Transverse colon (tissue), 4 donors: ENCODE measurements at places on chromosomes 3 and 15. TPM values are rescaled to one million over a fixed set of nuclear protein-coding genes. Genes with fewer than 3 reads are reported as not detected.

DNA sequence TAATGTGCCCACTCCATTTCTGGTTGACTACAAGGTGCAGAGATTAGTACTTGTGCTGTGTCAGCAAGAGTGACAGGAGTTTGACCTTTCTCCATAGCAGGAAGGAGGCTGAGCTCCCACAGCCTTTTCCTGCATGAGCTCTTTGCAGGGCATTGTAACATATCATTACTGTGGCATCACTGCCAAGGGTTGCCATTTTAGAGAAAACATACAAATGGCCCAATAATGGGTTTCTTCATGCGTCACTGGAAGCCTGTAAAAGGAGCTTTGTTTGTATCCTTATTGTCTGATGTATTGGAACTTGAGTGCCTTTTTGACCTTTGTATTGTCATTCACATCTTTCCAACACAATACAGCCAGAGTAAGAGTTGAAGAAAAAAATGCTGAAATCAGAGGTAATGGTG is 323.0 kb upstream of the CDIN1 start:
- DNase-seq: no peak

- no peak for DNase-seq
Observed at GRCh38 chr3:149003653-149004305, 12.4 kb downstream of the GYG1 start.

GRCh38 chr15:78004222-78004727 is 73.2 kb downstream of the TBC1D2B start:
- DNase-seq: no peak

- DNase-seq: no peak
Observed at GRCh38 chr15:101198800-101199199, 53.0 kb downstream of the CHSY1 start.

DNA sequence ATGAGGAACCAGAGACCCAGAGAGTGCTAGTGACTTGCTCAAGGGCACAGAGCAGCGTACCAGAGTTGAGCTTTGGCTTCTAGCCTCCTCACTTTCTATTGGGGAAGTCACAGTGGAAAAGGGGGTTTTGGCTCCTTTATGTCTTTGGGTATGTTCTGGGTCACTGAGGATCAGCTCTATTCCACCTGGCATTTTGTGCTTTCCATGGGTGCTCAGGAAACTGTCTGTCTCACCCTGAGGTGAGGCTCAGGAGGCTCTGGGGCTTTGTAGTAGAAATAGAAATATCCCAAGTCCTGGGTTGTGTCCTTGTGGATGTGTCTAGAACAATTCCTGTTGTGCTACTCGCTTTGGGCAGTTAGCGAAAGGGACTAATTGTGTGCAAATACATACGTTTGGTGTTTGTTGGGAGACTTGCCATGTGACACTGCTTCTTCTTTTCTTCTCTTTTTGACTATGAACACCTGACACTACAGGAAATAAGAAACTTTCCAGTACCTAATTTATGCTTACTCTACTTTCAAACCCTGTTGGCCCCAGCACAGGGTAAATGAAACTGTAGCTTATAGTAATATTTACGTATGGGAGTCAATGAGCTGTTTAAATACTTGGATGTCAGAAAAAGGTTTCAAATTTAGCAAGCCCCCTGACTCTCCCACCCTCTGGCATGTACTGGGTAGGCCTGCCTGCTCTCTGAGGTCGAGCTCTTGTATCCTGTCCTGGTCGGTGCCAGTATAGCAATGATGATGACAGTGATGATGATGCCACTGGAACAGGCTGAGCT is 35.6 kb downstream of the SMAD3 start:
- no peak for DNase-seq

DNA sequence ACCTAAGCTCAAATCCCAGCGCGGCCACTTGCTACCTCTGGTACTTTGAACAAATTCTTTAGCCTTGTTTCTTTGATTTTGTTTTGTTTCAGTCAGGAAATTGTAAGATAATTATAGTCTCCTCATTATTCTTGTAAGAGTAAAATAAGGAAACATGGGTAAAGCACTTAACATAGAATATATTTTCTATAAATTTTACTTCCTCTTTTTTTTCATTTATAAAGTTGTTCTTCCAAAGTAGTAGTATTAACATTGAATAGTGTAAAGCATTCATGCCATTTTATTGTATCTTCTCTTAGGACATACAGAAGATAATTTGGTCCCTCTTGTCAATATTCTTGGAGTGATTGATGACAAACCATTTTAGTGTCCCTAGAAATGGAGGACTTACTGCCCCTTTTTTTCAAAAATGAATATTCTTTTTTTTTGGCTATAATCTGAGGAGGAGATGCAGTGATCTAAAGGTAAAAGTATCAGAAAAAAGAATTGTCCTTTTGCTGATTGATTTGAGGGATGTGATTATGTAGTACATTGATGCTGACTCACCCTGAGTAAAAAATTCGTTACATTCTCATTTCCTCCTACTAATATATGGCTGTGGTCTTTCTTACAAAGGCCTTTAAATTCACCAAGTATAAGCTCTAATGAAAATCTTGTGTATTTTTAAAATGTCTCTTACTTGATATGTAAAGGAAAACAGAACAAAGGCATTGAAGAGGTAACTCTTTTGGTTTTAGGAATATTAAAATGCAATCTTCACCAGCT is 51.0 kb downstream of the ALCAM start:
- DNase-seq: no peak

DNA sequence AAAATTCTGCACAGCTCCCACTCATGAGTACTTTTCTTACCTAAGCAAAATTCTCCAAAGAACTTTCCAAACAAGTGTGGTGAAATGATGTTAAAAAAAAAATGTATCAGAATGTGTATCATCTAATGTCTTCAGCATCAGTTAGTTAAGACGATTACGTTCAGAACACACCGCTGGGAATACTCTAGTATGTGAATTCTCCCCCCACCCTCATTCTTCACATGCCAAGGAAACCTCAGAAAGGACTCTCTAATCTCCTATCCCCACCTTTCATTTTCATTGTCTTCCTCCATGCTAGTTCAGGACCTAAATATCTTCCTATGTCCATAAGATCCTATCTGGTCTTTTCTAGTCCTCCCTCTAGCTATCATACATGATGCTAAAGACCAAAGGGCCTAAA is 457.4 kb downstream of the SHQ1 start:
- no peak for DNase-seq

- DNase-seq: no peak
Observed at GRCh38 chr15:86540840-86541467, 461.3 kb downstream of the AGBL1 start.

DNA sequence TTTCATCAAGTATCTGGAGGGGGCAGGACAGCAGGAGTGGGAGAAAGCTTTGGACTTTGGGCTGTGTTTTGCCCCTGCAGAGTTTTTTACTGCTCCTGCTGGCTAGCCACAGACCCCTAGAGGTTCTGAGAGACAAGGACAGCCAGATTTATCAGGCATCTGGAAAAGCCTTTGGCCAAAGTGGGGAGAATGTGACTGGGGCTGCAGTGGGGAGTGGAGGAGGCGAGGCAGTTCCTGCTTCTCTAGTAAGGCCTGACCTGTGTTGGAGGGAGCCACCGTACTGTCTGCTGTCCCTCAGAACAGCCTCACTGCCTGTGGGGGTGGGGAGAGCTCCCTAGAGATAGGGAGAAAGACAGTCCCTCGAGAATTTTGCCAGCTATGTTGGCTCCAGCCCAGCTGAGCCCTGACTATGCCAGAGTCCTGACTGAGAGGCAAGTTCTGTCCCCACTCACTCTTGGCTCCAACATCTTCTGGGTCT is 2.2 kb downstream of the ALPK3 start:
- no peak for DNase-seq

DNA sequence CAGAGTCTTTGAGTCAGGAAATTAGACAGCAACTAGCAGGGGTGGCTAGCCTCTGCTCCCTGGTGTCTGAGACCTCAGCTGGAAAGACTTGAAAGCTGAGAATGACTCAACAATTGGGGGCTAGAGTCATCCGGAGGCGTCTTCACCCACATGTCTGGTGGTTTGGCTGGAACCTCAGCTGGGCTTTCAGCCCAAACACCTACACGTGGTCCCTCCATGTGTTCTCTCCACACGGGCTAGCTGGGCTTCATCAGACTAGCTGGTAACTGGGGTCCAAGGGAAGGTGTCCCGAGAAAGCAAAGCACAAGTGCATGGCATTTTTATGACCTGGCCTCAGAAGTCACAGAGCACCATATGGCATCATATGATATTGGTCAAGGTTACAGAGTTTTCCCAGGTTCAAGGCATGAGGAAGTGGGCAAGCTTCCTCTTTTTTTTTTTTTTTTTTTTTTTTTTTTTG is 19.9 kb upstream of the ABHD2 start:
- DNase-seq: no peak

GRCh38 chr15:51255533-51255932 is 82.9 kb downstream of the CYP19A1 start:
- no peak for DNase-seq

DNA sequence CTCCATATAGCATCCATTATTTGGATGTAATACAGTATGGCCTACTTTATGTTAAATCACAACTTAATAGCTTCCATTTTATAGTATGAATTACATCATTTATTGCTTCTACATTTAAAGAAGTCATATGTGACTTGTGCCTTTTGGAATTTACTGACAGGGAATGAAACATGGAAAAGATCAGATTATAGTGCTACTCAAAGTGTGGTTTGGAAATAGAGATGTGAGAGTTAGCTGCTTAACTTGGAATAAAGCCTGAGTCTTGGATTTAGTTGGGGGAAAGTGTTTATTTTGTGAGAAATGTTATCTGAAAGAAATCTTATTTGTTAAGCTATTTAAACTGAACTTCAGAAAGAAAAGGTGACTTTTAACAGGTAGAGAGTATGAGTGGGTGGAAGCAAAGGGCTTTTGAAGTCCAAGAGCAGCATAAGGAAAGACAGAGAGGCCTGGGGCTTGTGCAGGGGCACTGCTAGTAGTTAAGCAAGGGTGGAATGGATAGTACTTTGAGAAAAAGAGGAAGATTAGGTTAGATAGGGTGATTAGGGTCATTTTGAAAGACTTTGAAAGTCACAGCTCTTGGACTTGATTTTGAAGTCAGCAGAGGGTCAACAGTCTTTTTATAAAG is 60.5 kb downstream of the SLMAP start:
- no peak for DNase-seq

DNA sequence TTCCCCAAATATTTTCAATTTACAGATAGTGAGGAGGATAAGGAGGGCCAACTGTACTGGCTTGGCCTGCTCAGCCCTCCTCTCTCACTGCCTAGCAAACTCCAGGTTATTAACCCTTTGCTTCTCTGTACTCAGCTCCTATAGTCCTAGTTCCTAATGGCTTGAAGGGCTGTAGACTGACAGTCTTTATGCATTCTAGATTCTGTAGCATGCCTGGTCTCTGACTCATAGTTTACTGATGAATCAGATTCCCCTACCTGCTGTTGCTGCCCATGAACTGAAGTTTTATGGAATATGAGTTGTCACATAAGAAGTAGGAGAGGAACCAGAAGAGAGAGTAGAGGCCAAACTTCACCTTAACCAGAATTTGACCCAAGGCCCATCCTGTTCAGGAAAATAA is 27.1 kb upstream of the MAP3K13 start:
- no peak for DNase-seq

- no peak for DNase-seq
Observed at GRCh38 chr15:88909956-88910831, 3.0 kb downstream of the MFGE8 start.

DNA sequence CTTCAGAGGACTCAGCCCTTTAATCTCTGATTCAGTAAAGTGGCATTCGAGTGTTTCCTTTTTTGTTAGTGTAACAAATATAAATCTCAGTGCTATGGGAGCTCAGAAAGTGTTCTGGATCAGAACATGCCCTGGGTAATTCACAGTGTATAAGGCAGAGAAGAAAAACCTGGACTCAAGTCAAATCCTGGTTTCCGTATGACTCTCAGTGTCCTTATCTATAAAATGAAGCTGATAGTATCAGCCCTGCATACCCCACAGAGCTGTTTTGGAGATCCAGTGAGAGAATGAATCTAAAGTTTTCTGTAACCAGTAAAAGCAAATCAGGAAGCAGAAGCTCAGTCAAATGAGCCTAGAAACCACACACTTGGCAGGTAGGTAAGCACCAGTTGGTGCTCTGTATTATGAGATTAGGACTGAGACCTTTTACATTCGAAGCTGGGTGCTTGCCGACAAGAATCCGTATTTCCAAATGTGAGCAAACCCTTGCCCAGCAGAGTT is 67.2 kb downstream of the IL1RAP start:
- DNase-seq: no peak

DNA sequence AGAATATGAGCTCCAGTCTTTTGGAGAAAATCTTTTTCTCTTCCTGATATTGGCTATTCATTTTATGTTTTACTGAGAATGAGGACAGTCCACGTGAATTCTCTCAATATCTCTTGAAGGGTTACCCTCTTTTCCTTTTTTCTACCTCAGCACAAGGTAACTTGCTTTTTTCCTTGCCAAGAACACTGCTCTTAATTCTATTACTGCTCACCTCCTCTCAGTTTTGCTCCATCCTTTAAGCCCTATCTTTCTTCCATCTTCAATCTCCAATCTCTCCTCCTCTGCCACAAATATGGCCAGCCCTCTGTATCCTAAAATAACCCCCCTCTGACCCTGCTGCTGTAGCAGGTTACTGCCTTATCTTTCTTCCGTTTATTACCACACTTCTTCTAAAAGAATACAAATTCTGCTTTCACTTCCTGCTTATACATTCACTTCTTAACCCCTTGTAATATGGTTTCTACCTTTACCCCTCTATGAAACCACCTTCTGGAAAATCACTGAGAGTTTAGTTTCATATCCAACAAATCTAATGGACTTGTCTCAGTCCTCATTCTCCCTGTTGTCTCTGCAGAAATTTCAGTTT is 89.0 kb downstream of the NFKBIZ start:
- no peak for DNase-seq

- DNase-seq: no peak
Observed at GRCh38 chr3:184896336-184896735, 84.4 kb downstream of the VPS8 start.

- DNase-seq: peak; percentile 26
Observed at GRCh38 chr3:195388380-195388779, 54.4 kb downstream of the ACAP2 start.

GRCh38 chr3:66483409-66483906 is 17.4 kb downstream of the LRIG1 start:
- DNase-seq: no peak

GRCh38 chr3:184583578-184584451 is 22.2 kb downstream of the EPHB3 start:
- no peak for DNase-seq

DNA sequence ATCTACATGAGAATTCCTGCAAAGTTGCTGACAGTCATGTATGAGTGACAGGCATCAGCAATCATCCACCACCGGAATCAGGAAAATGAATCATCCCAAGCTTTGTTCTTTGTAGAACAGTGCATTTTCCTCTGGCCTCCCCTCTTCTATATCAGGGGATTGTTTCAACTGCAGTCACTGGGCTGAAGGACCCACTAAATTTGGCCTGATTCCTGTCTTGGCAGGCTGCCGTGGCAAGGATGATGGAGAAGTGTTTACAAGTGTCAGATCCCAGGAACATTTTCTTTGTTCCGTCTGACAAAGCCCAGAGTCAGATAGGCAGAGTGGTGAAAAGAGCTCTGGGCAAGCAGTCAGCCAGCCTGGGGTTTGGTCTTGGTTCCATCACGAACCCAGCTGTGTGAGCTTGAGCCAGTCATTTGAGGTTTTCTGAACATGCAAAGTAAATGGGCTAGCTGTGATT is 175.1 kb upstream of the TSC22D2 start:
- DNase-seq: no peak

LRRIQ4 gene
- not detected for total RNA-seq

LRRC31 gene
- 67.6 TPM for total RNA-seq

C3orf70 gene
- total RNA-seq: 15.4 TPM

SLC7A14 gene
- 0.48 TPM for total RNA-seq

FOXB1 gene
- not detected for total RNA-seq

WDR72 gene
- total RNA-seq: 0.16 TPM

FANCD2OS gene
- total RNA-seq: not detected

LRRC2 gene
- total RNA-seq: 1.6 TPM

CGNL1 gene
- 1.1 TPM for total RNA-seq

WNT5A gene
- 2.6 TPM for total RNA-seq

TSEN2 gene
- total RNA-seq: 47.6 TPM
